ENCODE measurements at places on chromosomes 12 and 14.

- no peak for DNase-seq
These were observed 20.1 kb upstream of the PLEKHG3 start for GRCh38 chr14:64684091-64684490.

GRCh38 chr12:96400631-96401075, 414 bp upstream of the CDK17 start:
- DNase-seq, result no peak

DNA sequence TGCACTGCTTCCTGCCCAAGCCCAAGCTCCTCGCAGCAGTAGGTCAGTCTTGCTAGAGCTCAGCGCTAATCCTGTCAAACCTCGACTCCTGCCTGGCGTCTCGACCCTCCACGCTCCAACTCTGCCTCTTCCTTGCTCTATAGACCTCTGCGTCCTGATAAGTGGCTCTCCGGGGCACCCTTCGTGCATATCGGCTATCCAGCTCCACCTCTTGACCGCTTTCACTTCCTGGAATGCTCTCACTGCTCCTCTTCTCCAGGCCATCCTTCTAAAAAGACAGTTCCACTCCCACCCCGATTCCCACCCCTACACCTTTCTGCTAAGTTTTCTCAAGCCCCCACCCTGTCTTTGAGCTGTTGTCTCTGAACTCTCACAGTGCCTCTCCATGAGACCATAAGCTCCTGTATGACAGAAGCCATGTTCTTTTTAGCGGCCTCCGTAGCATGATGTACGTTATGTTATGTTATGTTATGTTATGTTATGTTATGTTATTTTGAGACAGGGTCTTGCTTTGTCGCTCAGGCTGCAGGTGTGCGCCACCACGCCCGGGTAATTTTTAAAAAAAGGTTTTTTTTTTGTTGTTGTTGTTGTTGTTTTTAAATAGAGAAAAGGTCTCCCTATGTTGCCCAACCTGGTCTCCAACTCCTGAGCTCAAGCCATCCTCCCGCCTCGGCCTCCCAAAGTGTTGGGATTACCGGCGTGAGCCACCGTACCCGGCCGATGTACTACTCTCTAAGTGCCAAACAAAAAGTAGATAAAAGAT, 601 bp downstream of the COX14 start:
- DNase-seq, result no peak

- peak; percentile 56 for DNase-seq
These were observed 2.5 kb downstream of the HNRNPA1 start for GRCh38 chr12:54282949-54283593.

DNA sequence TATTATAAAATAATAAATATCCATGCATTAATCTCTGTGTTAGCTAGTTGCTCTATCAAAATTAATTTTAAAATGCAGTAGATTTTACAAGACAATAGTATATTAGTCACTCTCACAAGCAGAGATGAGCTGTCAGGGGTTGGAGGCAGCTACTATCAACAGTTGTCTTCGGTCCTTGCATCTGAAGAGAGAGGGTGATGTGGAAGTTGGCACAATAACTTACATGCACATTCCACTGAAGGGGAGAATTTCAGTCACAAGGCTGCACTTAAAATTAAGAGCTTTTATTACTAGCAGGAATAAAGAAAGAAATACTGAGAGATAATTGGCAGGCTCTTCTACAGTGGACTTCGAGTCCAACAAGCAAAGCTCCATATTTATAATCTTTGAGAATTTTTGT, 166.9 kb upstream of the DCN start:
- DNase-seq, result no peak

DNA sequence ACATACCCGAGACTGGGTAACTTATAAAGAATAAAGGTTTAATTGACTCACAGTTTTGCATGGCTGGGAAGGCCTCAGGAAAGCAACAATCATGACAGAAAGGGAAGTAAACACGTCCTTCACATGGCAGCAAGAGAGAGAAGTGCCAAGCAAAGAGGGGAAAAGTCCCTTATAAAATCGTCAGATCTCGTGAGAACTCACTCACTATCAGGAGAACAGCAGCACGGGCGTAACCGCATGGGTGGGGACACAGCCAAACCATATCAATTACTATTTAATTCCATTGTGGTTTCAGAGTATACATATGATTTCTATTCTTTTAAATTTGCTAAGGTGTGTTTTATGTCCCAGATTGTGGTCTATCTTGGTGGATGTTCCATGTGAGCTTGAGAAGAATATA, 117.9 kb downstream of the SCAF11 start:
- no peak for DNase-seq

DNA sequence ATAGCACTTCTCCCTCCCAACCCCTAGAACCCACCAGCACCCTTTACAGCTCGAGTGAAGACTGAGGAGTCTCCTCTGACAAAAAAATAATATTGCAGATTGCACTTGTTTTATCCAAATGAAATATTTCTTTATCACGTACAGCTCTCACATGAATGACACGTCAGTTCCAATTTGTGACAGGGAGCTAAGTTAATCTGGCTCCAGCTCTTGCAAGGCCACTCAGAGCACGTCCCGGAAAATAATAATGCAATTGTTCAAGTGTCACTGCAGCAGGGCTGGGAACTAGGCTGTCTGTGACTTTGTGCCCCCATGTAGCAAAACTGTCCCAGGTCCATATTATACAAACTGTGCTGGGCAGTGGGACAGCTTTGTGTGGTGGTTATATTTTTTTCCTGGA, 539.6 kb downstream of the VRK1 start:
- DNase-seq, result no peak

GRCh38 chr12:130053651-130054069, 108.6 kb upstream of the FZD10 start:
- no peak for DNase-seq

DNA sequence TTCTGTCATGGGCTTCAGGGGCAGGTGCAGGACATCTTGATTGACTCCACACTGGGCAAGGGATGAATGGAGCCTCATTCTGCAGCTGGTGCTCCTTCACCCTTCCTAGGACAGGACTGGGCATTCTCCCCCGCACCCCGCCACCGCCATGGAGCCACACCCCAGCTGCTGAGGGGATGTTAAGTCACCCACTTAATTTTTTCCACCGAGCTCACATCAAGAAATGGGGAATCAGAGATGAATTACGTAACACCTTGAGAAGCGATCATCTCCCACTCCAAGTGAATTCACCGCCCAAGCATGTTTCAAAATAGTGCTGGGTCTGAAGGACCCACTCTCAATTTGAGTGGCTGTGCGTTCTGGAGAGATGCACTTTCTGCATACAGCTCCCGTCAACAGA, 94.2 kb downstream of the EML1 start:
- no peak for DNase-seq

DNA sequence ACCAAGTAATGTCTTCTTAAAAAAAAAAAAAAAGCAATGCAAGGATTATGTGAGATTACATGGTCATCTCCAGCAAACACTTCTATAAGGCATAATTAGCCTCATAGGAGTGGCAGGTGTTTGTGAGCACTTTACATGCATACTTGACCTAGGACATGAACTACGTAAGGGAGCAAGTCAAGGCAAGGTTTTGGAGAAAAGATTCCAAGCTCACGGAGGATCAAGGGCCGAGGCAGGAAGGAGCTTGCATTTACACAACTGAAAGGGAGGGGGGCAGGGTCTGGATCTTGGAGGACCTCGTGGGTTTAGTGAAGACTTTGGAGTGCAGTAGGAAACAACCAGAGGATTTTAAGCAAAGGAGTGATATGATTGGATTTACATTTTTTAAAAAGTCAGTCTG, 112.5 kb downstream of the CCER1 start:
- no peak for DNase-seq

GRCh38 chr12:112906712-112907414, at the start of gene OAS1:
Gene OAS1, plus strand, starts transcription at chr12:112906962. Its CDS starts 78 bp downstream, at chr12:112907040.
- no peak for DNase-seq

GRCh38 chr14:68544081-68544892, 248.6 kb downstream of the ZFP36L1 start:
- no peak for DNase-seq

GRCh38 chr12:124786061-124786964, 77.4 kb downstream of the SCARB1 start:
- no peak for DNase-seq

- DNase-seq, result no peak
These were observed 17.0 kb downstream of the TMEM30B start for GRCh38 chr14:61264010-61264571.

DNA sequence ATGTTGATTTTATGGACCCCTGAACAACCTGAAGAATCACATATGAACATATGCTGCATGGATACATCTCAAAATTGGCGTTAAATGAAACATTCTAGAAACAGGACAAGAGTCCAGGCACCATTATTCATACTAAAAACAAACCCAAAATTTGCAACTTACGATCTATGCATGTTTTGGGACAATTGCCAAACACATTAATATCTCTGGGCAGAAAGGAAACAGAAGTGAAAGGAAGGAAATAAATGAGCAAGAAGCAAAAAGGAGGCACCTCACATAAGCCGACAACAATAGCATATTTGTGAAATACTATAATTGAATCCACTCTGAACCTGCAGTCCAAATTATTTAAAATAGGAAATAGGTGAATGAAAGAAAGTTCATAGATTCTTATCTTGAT, 1505.3 kb downstream of the AACS start:
- DNase-seq, result no peak

DNA sequence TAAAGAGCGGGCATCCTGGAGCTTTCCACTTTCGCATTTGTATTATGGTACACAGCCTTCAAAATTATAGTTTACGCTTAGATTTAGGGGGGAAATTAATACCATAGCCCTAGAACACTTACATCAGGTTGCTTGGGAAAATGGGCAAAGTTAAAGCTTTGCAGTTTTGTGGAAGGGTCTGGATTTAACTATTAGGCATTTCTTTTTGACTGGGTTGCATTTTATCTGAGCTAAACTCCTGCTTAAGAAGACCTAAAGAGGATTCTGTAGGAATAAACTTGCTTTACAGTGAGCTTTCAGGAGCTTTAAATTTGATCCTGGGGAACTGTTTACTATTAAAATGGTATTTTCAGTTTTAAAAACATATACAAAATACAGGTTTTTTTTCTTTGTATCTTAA, 42.8 kb upstream of the PTPRQ start:
- DNase-seq, result no peak

GRCh38 chr14:74492776-74493342, at the start of gene NPC2:
Gene NPC2, minus strand, starts transcription at chr14:74493305. Its CDS starts 31 bp downstream, at chr14:74493274.
- DNase-seq, result no peak

GRCh38 chr12:14769466-14769968, 33.8 kb downstream of the WBP11 start:
- no peak for DNase-seq

GRCh38 chr14:104891664-104892530, 26.8 kb downstream of the CEP170B start:
- no peak for DNase-seq

GRCh38 chr12:97520106-97520505, 57.5 kb downstream of the RMST start:
- no peak for DNase-seq

DNA sequence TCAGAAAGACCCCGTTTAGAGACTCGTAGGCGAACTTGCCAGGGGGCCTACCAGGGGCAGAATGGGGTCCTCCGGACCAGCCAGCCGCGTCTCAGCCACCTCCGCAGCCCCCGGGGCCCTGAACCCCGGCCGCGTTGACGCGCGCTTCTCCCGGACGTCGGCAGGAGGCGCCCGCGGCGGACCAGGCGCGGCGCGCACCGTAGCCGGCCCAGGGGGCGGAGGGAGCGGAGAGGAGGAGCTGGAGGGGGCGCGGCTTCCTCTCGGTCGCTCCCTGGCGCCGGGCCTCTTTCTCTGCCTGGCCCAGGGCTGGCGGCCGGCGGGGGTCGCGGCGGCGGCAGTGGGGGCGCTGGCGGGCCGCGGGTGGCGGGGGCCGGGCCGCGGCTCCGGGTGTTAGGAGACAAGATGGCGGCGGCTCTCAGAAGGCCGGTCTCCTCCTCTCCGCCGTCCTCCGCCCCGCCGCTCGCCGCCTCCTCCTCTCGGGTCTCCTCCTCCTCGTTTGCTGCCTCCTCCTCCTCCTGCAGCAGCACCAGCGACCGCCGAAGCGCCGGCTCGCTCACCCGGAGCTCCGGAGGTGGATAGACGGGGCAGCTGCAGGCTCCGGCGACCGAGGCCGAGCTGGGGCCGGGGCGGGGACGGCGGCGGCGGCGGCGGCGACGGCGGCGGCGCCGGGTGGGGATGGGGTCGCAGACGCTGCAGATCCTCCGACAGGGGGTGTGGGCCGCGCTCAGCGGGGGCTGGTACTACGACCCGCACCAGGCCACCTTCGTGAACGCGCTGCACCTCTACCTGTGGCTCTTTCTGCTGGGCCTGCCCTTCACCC, at the start of gene PCNX1:
TSS of gene PCNX1 (plus strand) at position 284 of the 820 bp plus-strand sequence. CDS start at position 676, 392 bp downstream.
- peak; percentile 88 for DNase-seq

GRCh38 chr12:75738486-75738885, 227.1 kb upstream of the KRR1 start:
- DNase-seq, result peak; percentile 51

- DNase-seq, result peak; percentile 75
These were observed 46.2 kb downstream of the KDM2B start for GRCh38 chr12:121534495-121535148.

DNA sequence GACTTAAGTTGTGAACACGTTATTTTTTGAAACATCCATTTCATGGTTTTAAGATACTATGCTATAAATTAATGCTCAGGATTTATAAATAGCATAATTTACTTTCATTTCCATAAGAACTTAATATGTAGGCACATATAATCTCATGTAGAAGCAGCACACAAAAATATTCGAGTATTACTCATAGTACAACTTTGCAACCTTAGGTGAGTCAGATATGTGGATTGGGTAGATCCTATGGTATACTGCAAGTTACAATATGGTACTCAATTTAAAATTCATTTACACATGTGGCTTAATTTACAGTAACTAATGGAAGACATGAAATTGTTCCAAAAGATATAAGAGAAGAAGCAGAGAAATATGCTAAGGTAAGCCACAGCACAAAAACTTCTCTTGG, 26.0 kb downstream of the PSMA3 start:
- DNase-seq, result no peak

- no peak for DNase-seq
These were observed 50.3 kb downstream of the TSHR start for GRCh38 chr14:81005540-81006228.

GRCh38 chr12:126719912-126720705, 1546.9 kb upstream of the TMEM132C start:
- DNase-seq, result no peak
